ENCODE measurements at places on chromosomes 5 and 9.

GRCh38 chr5:98568336-98568735, 205.1 kb upstream of the RGMB start:
- DNase-seq = no peak

GRCh38 chr9:136044971-136045594, 50.0 kb downstream of the NACC2 start:
- DNase-seq = no peak

DNA sequence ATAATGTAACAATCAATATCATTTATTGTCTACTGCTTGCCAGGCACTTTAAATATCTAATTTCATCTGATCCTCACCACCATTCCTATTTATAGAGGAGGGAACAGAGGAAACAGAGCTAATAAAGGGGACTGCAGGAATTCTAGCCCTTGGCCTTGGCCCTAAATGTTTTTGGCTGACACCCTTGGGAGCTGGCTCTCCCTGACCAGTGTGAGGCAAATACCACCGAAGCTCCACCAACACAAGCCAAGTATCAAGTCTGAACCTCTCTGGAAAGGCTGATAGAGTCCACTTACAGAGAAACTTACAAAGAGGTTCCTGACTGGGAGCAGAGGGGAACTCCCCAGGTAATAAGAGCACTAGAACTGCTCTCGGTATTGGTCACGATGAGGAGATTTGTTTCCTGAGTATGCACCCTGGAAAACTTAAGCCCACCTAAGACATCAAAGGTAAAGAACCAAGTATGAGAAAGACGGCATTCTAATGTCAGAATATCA, 243.1 kb upstream of the PANK3 start:
- no peak for DNase-seq

DNA sequence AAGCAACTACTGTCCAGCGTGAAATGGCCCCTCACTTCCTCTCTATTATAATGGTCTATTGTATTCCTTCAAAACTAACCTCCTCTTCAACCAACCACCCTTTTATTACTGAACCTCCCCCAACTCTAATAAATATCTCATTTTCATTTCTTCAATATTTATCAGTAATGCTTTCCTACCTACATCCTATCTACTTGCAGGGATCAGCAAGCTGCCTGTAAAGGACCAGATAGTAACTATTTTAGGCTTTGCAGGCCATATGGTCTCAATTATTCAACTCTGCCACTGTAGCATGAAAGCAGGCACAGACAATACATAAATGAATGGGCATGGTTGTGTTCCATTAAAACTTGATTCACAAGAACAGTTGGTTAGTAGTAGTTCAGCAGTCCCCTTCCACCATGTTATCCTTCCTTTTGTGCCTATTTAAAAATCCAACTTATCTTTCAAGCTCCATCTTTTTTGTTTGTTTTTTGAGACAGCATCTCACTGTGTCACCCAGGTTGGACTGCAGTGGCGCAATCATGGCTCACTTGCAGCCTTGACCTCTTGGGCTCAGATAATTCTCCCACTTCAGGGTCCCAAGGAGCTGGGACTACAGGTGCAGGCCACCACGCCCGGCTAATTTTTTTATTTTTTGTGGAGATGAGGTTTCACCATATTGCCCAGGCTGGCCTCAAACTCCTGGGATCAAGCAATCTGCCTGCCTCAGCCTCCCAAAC, 45.8 kb downstream of the PCDHGC5 start:
- DNase-seq = no peak

- no peak for DNase-seq
Measured at GRCh38 chr5:29077451-29077850, 2039.1 kb upstream of the CDH9 start.

DNA sequence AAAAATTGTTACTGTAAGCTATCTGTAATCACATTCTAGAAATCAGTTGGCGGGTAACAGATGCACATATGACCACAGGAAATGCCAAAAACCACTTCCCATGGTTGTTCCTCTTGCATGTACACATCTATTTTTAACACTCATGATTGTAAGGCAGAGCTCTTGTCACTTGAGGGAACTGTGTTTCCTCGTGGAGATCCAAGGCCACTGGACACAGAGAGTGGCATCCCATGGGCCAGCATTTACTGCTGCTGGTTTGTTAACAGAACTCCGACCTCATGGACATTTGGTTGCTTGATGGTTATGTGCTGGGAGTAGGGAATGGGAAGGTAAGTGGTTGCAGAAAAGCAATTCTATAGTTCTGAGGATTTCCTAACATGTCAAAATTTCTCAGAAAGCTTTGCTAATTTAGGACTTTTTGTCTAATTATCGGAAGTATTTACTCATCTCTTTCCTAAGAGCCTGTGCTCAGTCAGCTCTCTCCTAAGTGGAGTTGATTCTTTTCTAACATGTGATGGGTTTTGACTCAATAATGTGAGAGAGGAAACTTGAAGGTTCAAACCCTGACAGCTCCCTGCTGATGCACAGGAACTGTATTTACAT, 202.0 kb upstream of the NR3C1 start:
- DNase-seq = no peak

DNA sequence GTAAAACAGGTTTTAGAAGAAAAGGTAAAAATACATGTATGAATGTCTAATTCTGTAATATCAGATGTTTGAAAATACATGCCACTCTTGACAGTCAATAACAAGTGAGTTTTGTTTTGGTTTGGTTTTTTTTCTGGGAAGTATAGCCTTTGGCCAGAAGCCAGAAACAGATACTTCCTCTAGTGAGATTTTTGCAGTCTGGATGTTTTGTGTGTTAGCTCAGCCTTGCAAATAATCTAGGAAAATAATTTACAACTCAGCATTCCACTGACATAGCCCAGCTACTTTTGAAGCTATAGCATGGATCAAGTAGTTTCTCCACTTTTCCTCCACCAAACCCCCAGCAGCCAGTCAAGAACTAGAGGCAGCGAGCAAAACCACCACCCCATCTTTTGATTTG, 56.7 kb downstream of the SLC1A1 start:
- no peak for DNase-seq

DNA sequence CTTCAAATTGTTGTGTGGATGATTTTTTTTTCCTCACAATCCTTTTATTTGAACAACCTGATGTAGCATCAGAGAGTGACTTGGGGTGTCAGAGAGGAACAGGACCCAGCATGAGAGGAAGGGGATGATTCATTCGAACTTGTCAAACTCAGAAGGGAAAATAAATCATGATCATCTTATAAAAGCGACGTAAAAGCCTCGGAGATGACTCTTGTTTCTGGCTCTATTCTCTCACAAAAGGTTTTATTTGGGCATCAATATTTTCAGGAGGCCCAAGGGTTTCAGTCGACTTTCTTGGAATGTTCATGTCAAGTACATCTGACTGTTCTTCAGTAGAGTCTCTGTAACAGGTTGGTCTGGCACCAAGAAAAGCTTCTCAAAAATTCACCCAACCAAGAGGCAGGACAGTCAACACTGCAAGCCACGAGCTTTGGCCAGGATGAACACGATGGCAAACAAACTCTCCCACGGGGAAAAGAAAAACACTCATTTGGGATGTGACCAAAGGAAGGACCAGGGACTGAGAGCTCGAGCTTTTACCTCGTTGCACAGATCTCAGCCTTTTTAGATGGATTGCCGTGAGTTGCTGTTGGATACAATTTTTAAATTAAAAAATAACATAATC, 55.1 kb downstream of the ANKH start:
- DNase-seq = no peak

- DNase-seq = no peak
Measured at GRCh38 chr9:123481209-123481865, 125.3 kb downstream of the CRB2 start.

GRCh38 chr9:7149258-7149657, 391.5 kb downstream of the KDM4C start:
- DNase-seq = no peak

GRCh38 chr9:134938346-134939079, 20.8 kb upstream of the FCN1 start:
- no peak for DNase-seq

DNA sequence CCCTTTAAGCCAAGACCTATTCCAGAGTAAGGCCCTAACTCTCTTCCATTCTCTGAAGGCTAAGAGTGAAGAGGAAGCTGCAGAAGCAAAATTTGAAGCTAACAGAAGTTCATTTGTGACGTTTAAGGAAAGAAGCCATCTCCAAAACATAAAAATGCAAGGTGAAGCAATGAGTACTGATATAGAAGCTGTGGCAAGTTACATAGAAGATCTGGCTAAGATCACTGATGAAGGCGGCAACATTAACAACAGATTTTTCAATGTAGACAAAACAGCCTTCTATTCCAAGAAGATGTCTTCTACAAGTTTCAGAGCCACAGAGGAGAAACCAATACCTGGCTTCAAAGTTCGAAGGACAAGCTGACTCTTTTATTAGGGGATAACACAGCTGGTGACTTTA, 1143.4 kb downstream of the CDH12 start:
- no peak for DNase-seq

DNA sequence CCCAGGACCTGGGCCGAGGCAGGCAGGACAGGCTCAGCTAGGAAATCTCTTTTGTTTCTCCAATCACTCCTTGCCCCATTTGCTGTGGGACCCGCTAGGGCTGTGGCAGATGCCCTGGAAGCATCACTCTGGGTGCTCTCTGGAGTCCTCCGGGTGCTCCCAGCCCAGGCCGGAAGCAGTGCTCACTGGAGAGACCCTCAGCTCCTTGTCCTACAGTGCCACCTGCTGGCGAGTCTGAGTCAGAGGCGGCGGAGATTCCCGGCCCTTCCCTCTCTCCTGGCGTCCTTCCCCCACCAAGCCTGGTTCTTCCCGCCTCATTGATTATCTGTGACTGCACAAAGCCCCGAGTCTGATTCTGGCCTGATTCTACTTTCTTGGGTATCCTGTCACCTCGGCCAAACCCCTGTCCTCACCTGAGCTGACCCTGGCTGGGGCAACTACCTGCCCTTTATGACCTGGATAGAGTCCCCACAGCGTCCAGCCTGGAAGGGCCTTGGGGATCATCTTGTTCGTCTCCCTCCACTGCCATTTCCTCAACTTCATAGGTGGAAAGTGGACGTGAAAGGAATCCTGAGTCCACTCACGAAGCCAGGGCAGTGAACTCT, 7.3 kb upstream of the BARHL1 start:
- peak; percentile 74 for DNase-seq

DNA sequence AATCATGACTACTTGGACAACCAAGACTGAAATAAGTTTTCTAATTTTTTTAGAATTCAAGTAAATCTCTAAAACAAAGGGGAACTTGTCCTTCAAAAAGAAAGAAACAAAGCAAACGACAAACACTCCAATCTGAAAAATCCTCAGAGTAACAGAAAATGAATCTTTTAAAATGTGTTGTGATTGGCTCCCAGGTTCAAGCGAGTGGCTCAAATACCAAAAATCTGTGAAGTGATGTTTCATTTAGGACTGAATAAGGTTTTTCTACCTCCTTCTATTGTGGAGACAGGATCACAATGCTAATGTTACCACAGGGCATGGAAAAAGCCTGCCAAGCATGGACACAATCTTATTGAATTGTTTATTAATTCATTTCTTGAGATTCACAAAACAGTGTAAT, 415.7 kb downstream of the RAB3C start:
- DNase-seq = no peak

- no peak for DNase-seq
Measured at GRCh38 chr5:159630545-159630944, 285.7 kb upstream of the ADRA1B start.

- DNase-seq = no peak
Measured at GRCh38 chr5:93571114-93571949, 9.7 kb downstream of the NR2F1-AS1 start.

DNA sequence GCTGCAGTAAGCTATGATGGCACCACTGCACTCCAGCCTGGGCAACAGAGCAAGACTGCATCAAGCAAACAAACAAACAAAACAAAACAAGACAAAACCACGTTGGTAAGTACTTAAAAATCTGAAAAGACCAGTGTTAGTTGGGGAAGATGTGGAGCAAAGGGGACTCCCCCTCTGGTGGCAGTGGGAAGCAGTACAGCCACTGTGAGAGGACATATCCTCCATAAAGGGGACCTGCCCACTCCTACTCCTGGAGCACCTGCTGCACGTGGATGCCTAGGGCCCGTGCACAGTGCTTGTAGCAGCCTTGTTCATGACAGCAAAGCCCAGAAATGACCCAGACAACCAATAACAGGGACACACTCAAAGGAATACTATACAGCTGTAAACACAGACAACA, 17.0 kb upstream of the IPPK start:
- no peak for DNase-seq

GRCh38 chr5:120151181-120151580, 312.9 kb upstream of the PRR16 start:
- no peak for DNase-seq

- no peak for DNase-seq
Measured at GRCh38 chr9:133499132-133499891, 20.4 kb upstream of the SLC2A6 start.

- DNase-seq = peak; percentile 76
Measured at GRCh38 chr5:149264439-149265067, 7.1 kb upstream of the AFAP1L1 start.

- DNase-seq = no peak
Measured at GRCh38 chr9:76571743-76572146, 112.8 kb downstream of the GCNT1 start.

DNA sequence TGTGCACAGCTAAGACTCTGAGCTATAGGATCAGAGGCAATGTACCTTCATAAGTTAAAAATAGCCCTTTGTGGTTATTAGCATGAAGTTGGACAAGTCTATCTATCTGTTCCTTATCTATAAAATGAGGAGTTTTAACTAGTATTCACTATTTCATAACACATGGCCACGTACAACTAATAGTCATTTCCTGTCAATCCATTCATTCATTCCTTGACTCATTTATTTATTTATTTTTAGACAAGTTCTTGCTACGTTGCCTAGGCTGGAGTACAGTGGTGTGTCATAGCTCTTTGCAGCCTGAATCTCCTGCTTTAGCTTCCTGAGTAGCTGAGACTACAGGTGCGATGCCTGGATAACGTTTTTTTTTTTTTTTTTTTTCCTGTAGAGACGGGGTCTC, 92.1 kb downstream of the NR3C1 start:
- no peak for DNase-seq

DNA sequence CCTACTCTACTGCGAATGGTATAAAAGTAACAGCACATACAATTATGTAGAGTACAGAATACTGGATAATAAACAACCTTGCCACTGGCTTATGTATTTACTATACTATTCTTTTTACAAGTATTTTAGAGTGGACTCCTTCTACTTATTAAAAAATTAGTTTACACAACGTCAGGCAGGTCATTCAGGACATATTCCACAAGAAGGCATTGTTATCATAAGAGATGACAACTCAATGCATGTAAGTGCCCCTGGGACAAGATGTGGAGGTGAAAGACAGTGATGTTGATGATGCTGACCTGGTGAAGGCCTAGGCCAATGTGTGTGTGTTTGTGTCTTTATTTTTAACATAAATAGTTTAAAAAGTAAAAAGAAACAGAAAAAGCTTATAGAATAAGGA, 421.7 kb downstream of the CDH12 start:
- DNase-seq = no peak

- no peak for DNase-seq
Measured at GRCh38 chr9:72751541-72751940, 201.3 kb downstream of the ALDH1A1 start.

- DNase-seq = peak; percentile 62
Measured at GRCh38 chr9:111662576-111663300, 1.3 kb downstream of the GNG10 start.

- DNase-seq = no peak
Measured at GRCh38 chr5:61329550-61330128, 2.4 kb upstream of the ZSWIM6 start.
